ENCODE measurements at places on chromosomes 1 and 21.

- DNase-seq, result no peak
These were observed 17.0 kb downstream of the DENND2D start for GRCh38 chr1:111183308-111184069.

GRCh38 chr1:78081980-78082860, 36.5 kb downstream of the GIPC2 start:
- no peak for DNase-seq

DNA sequence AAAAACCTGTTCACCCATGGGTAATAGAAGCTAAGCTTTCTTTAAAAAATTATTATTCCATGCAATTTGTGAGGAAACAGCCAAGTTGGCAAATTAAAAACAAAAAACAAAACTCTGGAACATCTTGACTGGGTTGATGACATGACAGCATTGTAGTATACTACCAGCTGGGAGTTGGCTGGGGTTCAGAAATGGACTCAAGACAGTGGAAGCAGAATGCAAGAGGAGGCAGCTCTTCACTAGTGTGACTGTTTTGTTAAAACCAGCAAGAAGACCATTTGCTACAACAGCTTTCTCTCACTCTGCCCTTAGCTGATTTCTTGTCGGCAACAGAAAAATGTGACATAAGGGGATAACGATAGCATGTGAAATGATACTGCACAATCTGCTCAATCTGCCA, 1298.9 kb upstream of the ADGRL4 start:
- no peak for DNase-seq

DNA sequence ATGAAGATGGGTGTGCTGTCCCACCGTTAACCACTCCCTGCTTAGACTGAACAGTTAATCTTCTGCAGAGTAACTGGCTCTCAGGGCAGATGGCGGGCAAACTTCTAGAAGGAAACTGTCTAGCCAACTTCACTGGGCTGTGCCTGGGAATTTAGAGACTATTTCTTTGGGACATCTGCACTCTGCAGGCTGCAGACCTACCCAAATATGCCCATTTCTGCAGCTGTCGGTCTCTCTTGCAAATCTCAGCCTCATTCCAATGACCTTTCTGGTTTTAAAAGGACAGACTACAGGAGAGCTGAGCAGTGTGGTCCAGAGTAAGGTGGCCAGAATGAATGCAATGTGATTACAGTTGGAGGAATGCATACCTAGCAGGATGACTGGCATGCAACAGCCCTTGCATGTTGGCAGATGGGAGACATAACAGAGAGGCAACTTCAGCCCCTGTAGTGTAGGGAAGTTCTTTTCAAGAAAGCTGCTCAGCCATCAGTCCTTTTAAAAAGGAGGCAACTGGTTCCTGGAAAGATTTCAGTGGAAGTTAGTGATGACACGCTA, 26.3 kb upstream of the IL20 start:
- DNase-seq, result no peak

DNA sequence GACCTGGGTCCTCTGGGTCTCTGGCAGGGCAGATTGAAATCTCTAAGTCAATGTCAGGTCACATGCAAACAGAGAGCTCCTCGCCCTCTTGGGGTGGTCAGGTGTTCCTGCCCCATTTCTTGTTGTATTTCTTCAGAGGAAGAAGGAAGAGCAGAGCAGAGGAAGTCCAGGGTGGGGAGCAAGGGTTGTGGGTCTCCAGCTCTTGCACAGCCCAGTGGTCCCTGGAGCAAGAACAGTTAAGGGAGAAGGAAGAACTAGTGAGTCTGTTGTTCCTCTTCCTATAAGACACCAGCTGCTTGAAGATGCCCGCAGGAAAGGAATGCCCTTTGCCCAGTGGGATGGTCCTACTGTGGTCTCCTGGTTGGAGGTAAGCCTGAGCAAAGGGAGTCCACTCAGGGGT, 26.3 kb downstream of the MYOG start:
- no peak for DNase-seq
